Mesothelial cell of epicardium (in vitro differentiated cells): ENCODE measurements at places on chromosomes 5 and 9.
A peak's percentile ranks its signal among the peaks of the same experiment; 100 is the strongest.

DNA sequence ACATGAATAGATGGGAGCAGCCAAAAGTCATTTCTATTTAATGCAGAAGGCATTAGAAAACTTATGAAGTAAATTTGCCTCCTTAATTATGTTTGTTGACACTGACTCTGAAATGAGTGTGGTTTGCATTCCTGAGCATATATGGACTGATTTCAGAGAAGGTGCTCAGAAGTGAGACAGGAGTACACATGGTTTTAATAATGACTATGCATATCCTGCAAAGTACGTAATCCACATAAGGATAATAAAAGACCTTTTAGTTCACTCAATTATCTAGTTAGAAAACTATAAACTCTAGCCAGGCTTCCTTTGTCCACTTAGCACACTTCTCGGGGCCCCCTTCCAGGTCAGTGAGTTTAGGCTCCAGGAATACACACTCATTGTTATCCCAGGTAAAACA lies 75.7 kb upstream of the SNX2 start:
- no peak for DNase-seq

DNA sequence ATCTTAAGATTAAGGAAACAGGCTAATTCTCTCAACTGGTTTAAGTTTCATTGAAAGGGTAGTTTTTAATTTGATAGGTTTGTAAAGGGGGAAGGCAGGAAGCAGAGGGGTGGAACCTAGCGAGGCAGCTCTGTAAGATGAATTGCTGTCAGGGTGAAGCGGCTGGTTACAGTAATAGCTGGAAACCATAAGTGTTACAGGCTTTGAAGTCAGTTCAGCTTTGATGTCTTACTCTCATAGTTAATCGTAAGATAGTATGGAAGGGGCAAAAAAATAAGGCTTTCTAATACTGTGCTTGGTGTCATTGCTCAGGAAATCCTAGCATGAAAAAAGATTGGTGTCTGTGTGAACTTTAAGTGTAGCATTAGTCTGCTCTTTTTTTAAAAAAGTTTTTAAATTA lies 20.3 kb downstream of the POU5F2 start:
- DNase-seq = no peak

GRCh38 chr5:176888016-176888864 lies 10.9 kb downstream of the HK3 start:
- no peak for DNase-seq

DNA sequence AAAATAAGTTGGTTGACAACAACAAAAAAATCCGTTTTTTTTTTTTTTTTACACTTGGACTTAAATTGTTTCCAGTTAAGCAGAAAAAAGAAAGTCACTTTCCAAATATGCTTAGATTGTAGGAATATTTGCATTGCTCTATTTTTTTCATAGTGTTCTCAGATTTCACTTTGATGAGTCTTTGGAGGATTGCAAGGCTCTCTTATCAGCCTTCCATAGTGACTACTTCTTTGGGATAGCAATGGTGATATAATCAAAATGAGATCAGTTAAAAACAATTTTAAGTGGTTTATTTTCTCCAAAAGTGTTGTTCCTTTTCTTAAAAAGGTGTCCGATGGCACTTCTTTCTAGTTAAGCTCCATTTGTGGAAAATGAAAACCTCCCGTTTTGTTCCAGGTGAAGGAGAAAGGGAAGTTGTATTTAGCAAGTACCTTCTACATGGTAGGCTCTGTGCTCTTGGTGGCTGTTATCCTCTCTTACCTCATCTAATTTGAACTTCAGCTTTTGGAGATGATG lies 3.9 kb downstream of the RASGRF2 start:
- no peak for DNase-seq

DNA sequence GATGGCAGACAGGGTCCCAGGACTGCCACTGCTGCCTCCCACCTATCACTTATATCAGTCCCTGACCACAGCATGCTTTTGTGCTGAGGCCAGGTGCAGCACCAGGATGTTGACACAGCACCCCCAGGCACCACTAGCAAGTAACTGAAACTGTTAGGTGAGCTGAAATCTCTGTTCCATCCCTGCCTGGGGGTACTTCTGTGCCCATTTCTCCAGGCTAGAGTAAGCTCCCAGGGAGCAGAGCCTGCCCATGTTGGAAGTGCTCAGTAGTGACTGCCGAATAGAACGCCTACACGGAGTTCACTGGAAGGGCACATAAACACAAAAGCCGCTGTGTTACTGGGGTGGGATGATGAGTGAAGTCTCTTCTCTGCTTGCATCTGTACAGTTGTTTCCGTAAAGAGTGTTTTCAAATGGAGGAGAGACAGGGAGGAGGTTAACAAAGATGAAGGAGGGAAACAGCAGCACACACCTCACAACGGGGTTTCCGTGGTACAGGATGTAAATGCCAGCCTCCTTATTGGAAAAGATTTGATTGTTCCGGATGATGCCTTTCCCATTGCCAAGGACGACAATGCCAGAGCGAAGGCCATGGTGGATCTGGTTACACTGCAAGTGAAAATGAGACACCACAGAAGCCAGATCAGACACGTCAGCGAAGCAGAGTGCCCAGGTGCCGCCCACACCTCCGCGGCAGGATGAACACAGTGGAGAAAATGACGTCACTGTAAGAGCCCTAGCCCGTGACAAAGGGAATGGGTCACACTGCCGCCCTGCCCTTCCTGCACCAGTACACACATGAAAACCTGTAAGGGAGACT lies 43.1 kb downstream of the POLR1E start:
- no peak for DNase-seq

- no peak for DNase-seq
These were observed 242.5 kb downstream of the MLLT3 start for GRCh38 chr9:20379804-20380225.

DNA sequence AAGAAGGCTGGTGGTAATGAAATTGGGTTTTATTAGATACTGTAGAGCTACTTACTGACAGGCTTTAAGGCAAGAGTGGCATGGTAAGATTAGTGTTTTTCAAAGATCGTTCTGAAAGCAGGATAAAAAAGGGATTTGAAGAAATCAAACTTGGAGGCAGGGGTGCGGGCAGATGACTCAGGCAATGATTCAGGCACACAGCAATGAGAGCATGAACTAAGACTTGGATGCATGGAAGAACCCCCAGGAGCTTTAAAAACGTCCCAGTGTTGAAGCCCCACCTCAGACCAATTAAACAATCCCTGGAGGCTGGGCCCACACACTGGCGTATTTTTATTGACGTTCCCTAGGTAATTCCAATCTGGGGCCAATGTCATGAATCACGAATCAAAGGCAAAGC lies 102.5 kb downstream of the SREK1 start:
- no peak for DNase-seq

- DNase-seq = no peak
These were observed 29.2 kb upstream of the JAK2 start for GRCh38 chr9:4955836-4956235.

DNA sequence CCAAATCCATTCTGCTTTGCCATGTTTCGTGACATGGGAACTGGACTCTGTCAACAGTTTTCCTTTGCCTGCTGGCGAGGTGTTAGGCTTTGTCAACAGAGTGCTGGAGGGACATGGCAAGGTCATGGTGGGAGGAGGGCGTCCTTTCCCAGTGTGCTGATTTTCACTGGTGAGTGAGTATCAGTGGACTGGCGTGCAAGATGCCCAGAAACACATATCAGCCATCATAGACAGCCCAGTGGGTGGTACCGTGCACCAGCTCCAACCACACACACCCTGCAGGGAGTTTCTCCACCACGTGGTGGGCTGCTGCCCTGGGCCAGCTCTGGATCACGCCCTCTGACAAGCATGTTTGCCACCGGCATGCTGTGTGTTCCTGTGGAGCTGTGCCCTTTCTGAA lies 50.0 kb upstream of the ABL1 start:
- no peak for DNase-seq

DNA sequence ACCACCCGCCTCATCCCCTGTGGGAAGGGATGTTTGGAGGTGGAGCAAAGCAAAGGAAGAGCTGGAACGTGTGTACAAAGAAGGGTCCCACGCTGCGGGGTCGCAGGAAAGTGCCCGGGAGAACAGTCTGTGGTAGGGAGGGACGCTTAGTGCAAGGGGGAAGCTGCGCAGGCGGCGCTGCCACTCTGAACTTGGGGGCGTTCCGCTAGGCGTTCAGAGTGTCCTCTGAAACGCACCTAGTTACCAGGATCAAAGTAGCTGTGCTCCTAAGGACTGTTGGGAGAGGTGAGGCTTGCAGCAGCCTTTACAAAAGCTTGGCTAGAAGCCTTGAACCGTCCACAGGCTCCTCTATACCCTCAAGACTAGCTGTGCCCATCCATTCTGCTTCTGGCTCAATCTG lies 29.3 kb upstream of the PDE8B start:
- DNase-seq = no peak

- DNase-seq = no peak
These were observed 118.6 kb downstream of the RGS3 start for GRCh38 chr9:113581865-113582697.

- DNase-seq = no peak
These were observed 3.7 kb downstream of the SEMA4D start for GRCh38 chr9:89494199-89494598.

GRCh38 chr5:107968998-107969397 lies 298.3 kb upstream of the EFNA5 start:
- no peak for DNase-seq

DNA sequence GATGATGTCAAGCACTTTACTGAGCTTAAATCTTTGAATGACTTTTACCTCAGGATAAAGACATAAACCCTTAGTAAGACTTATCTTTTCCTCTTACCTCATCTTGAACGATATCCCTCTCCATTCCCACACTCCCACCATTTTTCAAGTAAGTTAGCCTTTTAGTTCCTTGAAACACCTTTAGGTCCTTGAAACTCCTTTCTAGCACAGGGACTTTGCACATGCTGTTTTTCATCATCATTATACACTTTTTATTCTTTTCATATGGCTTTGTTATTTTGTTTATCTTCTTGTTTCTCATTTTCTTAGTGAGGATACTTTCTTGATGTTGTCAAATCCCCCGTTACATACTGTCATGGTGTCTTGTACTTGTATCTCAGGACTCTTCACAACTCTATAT lies 24.8 kb downstream of the YTHDC2 start:
- no peak for DNase-seq

DNA sequence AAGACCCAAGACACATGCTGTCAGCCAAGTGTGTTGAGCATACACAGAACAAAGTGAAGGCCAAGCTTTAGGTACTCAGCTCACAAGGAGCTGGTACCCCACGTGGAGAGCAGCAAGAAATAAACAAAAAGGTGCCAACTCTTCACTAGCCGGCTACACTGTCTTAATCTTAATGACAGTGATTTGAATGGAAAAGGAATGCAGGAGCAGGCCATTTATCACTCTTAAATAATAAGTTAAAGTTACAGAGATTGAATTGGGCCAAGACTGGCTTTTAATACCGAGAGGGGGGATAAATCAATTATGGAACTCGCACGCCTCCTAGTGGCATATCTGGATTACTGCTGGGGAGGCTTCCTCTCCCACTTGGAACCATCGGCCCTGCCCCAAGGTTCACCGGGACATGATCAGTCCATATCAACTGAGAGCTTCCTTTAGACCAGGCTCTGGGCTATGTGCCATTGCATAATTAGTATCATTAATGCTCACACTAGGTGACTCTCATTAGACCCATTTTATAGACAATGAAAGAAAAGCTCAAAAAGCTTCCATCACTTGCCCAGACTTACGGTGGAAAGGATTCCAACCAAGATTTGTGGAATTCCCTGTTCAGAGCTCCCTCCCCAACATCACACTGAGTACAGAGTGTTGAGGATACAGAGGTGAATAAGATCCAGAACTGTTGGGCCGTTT lies 94.0 kb downstream of the ACTL7B start:
- DNase-seq = peak; percentile 64

DNA sequence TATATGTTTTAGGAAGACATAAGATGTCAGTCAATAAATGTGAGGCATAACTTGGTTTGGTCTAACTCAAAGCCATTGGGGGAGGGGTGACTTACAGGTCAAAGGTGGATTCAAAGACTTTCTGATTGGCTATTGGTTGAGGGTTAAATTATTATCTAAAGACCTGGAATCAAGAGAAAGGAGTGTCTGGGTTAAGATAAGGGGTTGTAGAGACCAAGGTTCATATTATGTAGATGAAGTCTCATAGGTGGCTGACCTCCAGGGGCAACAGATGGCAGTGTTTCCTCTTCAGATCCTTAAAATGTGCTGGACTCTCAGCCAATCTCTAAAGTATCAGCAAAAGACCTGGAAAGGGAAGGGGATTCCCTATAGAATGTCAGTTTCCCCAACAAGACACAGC lies 51.3 kb upstream of the MINAR2 start:
- no peak for DNase-seq

DNA sequence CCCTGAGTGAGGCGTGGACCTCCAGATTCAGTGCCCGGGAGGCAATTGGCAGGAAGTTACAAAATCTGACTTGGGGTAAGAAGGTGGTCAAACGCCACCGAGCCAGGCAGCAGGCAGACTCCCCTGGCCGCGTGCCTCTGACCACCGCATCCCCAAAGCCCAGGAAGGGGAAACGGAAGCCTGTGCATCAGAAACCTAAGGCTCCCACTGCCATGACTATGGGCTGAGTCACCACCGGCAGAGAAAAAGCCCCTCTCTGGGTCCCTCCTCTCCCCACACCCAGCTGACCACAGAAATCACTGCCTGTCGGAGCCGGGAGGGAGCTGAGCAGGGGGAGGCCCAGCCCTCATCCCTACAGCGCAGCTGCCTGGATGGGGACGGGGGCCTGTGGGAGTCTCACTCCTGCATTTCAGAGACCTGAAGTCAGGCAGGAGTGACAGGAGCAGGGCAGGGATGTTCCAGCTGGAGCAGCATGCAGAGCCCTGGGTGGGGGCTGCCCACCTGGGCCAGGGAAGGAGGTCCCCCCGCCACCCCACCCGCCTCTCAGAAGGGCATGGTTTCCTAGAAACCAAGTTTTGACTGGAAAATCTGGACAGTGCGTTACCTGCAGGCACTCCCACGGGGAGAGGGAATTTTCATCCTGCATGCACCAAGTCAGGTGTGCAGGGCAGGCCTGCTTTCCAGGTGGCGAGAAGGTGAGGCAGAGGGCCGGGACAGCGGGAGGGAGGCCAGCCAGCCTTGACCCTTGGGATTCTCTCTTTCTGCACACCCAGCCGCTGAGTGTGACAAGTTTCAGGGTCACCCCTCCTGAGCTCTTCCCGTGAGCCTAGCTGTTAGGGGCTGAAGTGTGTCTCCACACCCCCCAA lies 68.2 kb downstream of the LRSAM1 start:
- no peak for DNase-seq

GRCh38 chr5:123671042-123671441 lies 159.1 kb downstream of the CSNK1G3 start:
- no peak for DNase-seq

DNA sequence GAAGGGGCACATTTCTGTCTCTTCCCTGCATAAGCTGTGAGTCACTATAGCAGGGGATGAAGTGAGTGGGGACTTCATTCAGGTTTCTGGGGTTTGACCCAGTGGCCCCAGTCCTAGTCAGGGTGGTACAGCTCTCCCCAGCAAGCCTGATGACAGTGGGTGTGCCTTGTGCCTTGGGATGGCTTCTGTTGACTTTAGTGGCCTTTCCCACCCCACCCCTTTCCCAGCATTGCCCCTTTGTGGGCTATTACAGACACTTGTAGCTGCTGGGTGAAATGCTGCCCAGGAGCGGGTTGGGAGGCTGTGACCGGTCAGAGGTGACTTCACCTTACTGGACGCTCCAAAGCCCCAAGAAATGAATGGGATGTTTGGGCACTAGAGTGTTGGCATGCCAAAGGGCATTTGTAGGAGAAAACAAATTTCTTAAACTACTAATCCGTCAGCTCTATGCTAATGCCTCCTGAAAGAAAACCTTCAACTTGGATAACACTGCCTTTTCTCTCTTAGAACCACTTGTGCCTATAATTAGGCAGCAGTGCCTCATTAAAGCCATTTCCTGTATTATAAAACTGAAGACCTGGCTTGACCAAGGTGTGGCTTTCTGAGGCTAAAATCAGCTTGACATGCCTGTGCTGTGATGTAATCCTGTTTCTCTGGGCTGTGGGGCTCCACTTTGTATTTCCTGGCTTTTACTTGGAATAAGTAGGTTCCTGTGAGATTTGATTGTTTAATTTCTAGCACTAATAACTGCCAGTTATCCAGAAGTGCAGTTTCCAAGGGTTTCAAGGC lies 119.0 kb upstream of the SLC25A48 start:
- DNase-seq = no peak
